ENCODE measurements at places on chromosomes 16 and 17. TPM values are rescaled to one million over a fixed set of nuclear protein-coding genes. Genes with fewer than 3 reads are reported as not detected.

Gene MPP3
- 5.7 TPM for total RNA-seq

Gene HOXB3
- total RNA-seq, result 6.3 TPM

DNA sequence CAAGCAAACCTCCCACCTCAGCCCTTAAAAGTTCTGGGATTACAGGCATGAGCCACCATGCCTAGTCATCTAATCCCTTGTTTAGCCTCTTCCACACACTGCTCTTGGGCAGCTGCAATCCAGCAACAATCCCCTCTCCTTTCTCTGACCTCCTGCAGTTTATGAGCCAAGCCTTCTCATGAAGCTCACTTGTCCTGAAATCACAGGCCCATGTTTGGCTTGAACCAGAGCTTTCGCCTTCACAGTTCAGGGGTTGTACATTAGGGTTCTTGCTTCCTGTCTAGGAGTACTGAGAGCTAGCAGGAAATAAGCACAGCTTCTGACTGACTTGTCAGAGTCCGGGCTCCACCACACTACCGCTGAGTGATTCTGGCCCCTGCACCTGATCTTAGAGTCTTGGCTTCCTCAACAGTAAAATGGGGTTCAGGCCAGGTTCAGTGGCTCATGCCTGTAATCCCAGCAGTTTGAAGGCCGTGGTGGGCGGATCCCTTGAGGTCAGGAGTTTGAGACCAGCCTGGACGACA lies 16.3 kb downstream of the ERAL1 start:
- DNase-seq, result no peak

DNA sequence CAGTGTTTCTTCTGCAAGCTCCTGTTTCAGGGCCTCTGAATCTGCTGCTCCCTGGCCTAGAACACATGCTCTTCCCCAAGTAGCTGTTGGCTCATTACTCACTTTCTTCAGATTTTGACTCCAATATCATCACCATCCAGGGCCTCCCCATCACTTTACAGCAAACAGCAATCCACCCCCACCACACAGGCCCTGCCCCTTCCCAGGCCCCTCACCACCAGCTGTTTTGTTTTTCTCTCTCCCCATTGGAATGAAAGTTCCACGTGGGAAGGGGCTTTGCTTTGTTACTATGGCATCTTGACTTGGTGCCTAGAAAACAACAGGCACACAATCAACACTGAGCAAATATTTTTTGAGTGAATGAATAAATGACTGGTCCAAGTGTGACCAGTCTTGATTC lies 4.0 kb downstream of the TMEM170A start:
- no peak for DNase-seq

DNA sequence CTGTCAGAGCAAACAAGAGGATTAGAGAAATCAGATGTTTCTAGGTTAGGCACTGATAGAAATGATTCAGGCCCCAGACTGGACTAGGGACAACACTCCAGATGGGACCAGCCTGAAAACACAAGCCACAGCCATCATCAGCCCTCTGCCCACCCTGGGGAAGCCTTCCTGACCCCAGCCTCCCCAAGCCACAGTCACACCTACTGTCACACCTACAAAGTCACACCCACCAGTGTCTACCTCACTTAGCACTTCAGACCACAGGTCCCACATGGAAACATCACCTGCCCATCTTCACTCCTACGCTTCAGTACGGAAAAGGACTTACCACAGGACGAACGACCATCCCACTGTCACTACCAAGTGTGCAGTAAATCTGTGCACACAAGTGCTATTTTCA lies 197.9 kb downstream of the ZFHX3 start:
- DNase-seq, result no peak

DNA sequence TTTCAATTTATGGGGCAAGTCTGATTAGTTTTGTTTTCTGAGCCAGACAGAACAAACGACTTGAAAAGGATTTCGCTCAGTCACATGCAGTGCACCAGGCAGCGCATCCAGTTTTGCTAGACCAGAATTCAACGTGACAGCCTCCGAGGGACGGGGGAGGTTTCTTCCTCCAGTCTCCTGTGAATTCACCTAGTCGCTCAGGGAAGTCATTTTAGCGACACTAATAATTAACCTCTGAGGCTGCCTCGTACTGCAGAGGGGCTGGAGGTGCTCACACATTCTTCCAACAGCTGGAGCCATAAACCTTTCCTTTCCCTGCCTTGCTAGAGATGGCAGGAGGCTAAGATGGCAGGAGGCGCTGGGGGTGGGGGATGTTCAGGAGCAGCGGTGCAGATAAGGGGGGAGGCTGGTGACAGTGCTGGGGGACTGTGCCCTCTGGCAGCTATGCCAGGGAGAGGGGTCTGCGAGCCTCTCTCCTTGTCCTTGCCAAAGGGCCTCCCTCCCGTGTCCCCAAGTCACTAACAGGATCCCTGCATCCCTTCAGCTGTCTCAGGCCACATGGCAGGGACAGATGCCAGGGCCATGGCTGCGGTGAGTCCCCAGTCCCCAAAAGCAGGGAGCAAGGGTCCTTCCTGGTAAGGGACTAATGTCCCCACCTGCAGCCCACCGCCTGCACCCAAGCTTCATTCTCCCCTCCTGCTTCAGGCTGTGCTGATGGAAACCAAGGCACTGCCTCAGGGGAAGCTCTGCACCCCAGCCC lies 24.0 kb downstream of the MXRA7 start:
- DNase-seq, result no peak

DNA sequence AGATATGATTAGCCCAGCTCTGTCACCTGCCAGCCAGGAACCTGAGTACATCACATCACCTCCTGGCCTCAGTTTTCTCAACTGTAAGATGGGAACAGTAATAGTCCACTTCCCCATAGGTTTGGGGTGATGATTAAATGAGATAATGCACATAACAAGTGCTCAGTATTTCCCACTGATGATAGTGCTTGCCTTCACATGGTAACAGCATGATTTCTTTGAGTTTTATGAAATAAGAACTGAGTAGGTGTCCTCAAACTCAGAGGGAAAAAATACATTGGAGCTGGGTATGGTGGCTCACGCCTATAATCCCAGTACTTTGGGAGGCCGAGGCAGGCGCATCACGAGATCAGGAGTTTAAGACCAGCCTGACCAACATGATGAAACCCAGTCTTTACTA lies 30.1 kb upstream of the SNN start:
- no peak for DNase-seq

- DNase-seq, result no peak
Observed at GRCh38 chr16:54697677-54698076, 233.0 kb upstream of the IRX5 start.

Data from IMR-90 (cell line).